CD4-positive, alpha-beta T cell treated with Interleukin-2 at 100 ng/mL for 4 hours (primary cell): ENCODE measurements at places on chromosomes 1 and 21.

DNA sequence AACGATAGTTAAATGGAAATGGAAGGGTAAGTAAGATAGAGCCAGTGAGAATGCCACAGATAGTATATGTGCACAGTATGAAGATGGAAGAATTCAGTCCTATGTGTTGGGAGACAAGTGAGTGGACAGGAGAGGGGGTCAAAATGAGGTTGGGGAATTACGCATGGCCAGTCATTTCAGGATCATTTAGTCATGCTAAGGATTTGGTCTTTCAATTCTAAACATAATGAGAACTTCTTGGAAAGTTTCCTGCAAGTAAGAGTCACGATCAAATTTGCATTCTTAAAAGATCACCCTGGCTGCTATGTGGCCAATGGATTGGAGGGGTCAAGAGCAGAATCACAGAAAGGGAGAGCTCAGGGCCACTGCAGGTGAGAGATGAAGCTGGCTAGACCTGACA lies 64.0 kb upstream of the KCNK2 start:
- no peak for DNase-seq

DNA sequence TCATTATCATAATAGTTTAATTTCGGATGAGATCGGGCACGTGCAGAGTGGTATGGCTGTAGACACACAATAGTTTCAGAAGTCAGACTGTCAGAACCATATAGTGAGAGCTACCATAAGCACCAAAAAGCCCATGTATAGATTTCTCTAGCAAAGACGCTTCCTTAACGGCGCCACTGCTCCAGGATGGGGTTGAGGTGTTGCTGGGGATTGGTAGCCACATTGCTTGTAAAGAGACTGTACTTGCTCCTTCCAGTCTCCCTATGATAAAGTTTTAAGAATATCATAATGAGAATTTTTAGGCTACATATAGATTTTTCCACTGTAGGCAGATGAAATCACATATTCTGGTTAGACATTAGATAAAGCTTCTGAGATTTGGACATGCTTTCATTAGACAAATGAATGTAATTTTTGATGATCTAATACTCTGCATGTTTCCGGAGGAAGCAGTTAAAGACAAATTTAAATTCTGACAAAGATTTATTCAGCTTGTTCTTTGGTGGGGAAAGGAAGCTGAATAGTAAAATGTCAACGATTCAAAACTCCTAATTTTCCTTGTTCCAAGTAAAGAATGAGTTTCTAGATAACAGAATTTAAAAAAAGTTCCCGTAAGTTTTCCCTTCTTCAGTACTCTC lies 77.7 kb downstream of the MAP3K7CL start:
- no peak for DNase-seq

DNA sequence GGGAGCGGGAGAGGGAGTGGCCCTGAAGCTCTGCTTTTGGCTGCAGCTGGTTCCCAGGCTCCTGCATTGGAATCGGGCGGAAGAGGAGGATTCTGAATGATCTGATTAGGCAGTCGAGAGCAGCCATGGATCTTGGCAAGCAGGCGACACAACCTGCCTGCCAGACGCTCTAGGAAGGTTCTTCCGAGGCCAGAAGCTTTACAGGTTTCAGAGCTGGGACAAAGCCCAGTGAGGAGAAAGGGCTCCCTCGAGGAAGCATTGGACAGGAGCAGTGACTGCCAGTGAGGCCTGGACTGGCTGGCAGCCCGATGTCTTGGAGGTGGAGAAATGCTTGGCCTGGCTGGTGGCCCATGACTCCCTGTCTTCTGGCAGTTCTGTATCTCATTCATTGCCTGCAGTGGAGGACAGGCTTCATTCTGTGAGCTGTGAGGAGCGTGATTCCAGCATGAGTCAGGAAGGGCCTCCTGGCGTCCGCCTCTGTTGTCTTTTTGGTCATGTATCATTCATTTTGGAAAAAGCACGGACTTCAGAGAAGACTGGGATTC lies 132.7 kb upstream of the IPO9 start:
- DNase-seq = no peak

- DNase-seq = no peak
These were observed 461.0 kb upstream of the NFIA start for GRCh38 chr1:60621368-60621851.

DNA sequence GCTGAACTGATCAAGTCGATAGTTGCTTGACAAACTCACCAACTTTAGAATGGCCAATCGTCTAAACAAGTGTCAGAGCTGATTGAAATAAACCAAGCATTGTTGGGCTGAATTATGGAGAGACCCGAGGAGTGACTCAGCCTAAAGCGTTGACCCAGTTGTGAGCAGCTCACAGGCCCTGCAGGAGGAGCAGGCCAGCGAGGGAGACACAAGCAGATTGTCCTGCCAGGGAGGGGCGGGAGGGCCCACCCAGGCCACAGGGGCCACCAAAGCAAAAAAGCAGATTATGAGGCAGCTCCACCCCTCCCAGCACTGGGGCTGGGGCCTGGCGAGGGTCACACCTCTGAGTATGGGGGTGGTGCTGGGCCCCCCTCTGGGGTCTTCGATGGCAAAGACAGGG lies 10.1 kb upstream of the MATN1 start:
- no peak for DNase-seq

DNA sequence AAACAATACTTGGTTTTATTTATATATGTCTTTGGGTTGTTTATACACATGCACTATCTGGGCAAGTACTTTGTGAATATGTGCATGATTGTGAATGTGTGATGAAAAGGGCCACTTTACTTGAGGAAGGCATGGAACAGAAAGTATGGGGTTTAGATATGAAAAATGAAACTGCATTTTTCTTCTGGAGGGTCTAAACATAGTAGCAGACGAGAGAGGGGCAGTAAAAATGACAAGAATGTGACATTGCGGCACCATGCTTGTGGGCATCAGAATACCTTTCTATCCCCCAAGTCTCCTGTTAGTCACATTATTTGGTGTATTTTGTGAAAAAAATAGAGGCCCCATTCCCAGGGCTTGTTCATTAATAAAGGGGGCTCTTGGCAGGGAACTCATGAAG lies 15.4 kb upstream of the MPZL1 start:
- no peak for DNase-seq

DNA sequence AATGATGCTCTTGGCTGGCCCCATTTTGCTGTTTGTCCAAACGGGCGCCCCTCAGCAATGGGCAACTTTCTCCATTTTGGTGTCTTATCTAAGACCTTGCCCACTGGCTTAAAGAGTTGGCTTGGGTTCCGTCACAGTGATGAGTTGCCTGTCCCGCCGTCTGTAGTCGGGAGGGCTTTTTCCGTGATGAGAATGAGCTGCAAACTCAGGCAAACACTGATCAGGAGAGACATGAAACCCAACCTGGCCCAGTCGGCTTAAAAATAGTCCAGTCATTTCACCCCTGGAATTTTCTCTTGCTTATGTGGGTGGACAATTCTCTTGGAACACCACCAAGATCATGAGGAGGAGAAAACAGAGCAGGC lies 79.3 kb downstream of the ST6GALNAC3 start:
- DNase-seq = no peak

DNA sequence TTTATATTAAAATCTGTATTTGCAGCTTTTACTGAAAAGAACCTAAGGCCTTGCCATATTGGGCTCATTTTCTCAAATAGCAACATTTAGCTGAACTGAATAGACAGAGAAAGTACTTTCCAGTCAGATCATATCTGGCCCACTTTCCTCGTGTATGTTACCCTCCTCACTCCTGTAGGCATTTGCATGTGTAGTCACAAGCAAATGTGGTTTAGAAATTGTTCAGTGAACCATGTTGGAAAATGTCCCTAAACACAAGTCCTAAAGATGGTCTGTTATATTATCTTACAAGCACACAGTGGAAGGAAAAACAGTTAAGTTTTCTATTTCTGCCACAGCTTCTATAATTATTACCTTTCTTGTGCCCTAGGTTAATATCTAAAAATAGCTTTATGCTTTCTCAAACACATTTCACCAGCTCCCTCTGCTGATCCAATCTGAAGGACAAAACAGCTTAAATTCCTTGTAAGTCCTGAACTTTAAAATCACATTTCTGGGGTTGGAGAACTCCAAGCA lies 606 bp upstream of the FMO4 start:
- DNase-seq = no peak

DNA sequence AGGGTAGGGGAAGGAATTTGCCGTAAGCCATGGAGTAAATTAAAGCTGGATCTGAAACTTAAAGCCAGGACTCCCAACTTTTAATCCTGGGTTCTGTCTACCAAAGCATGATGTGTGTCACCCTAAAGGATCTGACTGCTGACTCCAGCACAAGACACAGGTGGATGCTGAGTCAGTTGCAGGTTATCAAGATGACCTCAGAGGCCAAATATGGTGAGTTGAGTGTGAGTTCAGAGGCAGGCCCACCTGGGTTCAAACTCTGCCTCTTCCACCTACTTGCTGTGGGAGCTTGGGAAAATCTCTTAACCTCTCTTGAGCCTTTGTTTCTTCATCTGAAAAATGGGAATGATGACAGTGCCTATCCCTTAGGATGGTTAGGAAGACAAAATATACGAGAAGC lies 16.7 kb upstream of the LDLRAP1 start:
- no peak for DNase-seq

DNA sequence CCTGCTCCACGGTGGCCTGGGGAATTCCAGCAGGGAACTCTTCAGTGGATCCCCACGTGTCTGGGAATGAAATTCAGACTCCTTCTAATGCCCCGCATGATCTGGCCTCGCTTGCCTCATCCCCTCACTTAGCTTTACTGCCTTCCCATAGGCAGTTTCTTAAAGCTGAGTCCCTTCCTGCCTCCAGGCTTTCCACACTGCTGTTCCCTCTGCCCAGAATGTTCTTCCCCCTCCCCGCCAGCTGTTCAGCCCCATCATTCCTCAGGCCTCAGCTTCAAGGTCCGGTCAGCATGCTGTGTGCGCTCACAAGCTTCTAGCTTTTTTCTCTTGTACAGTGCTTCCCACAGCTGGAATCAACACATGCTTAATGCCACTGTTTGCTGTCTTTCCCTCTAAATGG lies 54.9 kb upstream of the WASF2 start:
- no peak for DNase-seq

DNA sequence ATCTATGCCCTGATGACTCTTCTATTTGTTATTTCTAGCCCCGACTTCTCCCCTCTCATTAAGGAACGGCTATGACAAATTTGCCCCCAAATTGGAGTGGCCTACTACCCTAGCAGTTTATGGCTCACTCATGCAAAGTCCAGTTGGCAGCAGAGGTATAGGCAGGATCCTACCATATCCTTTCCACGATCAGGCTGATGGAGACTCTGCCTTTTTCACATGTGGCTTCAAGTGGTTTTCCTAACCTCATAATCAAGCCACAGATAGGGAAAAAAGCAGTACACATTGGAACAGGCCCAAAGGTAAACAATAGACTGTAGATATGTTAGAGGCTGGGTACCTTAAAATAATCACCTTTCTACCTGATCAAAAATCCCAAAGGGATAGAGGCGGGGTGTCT lies 292.5 kb downstream of the NCAM2 start:
- DNase-seq = no peak

DNA sequence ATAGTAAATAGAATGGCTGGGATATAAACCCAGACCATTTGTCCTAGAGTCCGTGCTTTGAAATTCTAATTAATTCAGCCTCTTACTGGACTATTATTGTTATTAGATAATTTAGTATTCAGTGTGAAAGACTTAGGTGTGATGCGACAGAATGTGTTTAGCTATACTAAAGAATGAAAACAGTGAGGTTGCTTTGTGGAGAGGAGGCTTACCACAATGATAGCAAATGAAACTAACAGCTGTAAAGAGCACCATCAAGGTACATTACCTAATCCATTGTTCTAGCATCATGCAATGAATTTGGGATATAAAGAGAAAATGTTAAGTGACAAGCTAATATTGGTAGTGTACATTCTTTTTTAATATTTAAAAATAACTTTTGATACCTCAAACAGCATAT lies 911.1 kb downstream of the KCNT2 start:
- DNase-seq = no peak

- DNase-seq = no peak
These were observed 1.4 kb downstream of the HS2ST1 start for GRCh38 chr1:86915737-86916235.

- DNase-seq = no peak
These were observed 95.2 kb downstream of the ITPKB start for GRCh38 chr1:226643611-226644540.

DNA sequence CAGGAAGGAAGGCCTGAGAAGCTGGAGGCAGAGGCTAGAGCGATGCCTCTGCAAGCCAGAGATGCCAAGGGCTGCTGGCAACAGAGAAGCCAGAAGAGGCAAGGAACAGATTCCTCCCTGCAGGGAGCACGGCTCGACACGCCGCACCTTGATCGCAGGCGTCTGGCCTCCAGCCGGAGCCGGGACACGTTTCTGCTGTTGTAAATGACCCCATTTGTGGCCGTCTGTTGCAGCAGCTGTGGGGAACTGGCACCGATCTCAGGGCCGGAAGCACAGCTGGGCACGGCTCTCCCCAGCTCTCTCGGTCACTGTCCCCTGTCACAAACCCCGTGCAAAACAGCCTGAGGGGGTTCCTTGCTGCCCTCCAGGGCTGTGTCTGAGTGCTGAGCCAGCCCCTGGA lies 59.6 kb downstream of the SIK1 start:
- no peak for DNase-seq

DNA sequence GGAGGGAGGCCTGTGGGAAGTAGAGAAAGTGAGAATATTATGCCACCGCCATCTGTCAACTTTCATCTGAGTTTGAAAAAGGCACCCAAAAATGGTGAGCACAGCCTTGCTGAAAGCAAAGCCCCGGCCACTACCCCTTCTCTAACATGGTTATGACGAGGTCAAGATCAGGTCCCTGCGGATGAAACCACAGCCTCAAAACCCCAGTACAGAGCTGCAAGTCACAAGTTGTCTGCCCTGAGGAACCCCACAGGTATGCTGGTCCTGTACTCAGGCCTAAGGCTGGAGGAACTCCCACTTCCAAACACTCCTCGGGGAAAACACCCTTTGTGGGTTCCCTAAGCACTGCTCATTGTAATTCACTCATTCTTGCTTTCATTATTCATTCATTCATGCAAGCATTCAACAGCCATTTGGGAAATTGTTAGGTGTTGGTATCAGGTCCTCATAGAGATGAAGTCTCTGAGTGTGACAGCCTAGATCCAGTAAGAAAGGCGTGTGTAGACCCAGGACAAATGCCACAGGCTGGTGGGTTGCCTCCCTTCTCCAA lies 216.6 kb upstream of the EDN2 start:
- DNase-seq = no peak

GRCh38 chr1:208895181-208895580 lies 651.0 kb upstream of the PLXNA2 start:
- no peak for DNase-seq

GRCh38 chr1:227741166-227741870 lies 6.1 kb downstream of the SNAP47 start:
- no peak for DNase-seq

GRCh38 chr21:37630872-37631271 lies 264.3 kb downstream of the DYRK1A start:
- DNase-seq = no peak
